Glutamatergic neuron (in vitro differentiated cells): ENCODE measurements at places on chromosomes 7 and 10. TPM values are rescaled to one million over a fixed set of nuclear protein-coding genes. Genes with fewer than 3 reads are reported as not detected.

The ADGRA1 gene
- 9.1 TPM for total RNA-seq

- no peaks in the 10 kb centered on the region for H3K36me3 ChIP-seq
- H3K27me3 ChIP-seq = peaks cover 11% of the 10 kb centered on the region
- H3K4me1 ChIP-seq = peaks cover 64% of the 10 kb centered on the region
- peak; percentile 51 for DNase-seq
- no peak overlapping the region for H3K4me3 ChIP-seq
Observed at GRCh38 chr10:124672181-124672638, 72.0 kb downstream of the FAM53B start.

- no peaks in the 10 kb centered on the region for H3K4me1 ChIP-seq
- H3K27ac ChIP-seq = no peak overlapping the region
- no peak overlapping the region for H3K4me3 ChIP-seq
- DNase-seq = no peak
- H3K27me3 ChIP-seq = peaks cover 5% of the 10 kb centered on the region
- peaks cover 22% of the 10 kb centered on the region for H3K36me3 ChIP-seq
Observed at GRCh38 chr7:154776350-154776749, 226.6 kb downstream of the PAXIP1 start.

DNA sequence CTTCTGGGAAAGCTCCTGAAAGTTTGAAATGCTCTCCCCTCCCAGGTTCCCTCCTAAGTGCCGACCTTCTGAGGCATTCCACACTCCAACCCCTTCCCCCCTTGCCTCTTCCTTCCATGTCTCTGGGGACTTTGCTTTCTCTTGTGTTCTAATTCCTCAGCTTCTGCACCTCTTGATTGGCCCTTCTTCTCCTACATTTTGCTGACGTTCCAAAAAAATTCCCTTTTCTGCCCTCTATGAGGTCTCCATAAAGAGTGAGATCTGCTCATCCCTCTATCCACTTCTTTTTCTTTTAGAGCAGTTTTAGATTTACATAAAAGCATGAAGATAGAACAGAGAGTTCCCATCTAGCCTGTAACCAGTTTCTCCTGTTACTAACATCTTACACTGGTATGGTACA, 22.3 kb downstream of the FOXI2 start:
- no peaks in the 10 kb centered on the region for H3K27me3 ChIP-seq
- no peak overlapping the region for H3K27ac ChIP-seq
- no peak for DNase-seq
- peaks cover 3% of the 10 kb centered on the region for H3K4me1 ChIP-seq
- peaks cover 5% of the 10 kb centered on the region for H3K36me3 ChIP-seq

DNA sequence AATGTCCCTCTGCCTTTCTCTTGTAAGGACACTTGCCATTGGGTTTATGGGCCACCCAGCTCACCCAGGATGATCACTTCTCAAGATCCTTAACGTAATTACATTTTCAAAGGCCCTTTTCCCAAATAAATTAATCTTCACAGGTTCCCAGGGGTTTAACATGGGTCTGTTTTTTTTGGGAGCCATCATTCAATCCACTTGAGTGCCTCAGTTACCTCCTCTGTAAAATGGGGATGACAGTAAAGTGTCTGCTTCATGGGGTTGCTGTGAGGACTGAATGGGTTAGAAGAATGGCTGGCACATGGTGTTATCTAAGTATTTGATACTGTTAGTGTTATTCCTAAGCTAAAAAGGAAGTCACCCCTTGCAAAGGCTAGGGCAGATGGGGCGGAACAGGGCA, 7.4 kb downstream of the C10orf105 start:
- H3K4me1 ChIP-seq = peaks cover 6% of the 10 kb centered on the region
- DNase-seq = no peak
- peaks cover 10% of the 10 kb centered on the region for H3K27me3 ChIP-seq
- no peaks in the 10 kb centered on the region for H3K36me3 ChIP-seq

DNA sequence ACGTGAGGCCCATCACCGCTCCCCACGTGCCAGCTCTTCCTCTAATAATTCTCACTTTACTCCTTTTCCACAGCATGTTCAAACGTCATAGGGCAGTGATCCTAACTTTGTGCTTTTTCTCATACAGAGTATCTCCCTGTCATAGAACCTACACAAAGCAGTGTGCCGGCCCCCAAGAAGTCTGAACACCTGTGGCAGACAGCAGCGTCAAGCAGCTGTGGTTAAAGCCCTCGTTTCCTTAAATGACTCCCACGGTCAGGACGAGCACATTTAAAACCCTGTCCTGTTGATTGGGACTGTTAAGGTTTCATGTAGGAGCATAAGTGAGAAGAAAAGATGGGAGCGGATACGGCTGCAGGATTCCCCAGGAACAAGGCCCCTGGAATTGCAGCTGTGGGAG, 267.2 kb downstream of the DIP2C start:
- H3K27me3 ChIP-seq = no peaks in the 10 kb centered on the region
- H3K4me3 ChIP-seq = no peak overlapping the region
- peaks cover 19% of the 10 kb centered on the region for H3K4me1 ChIP-seq
- H3K36me3 ChIP-seq = no peaks in the 10 kb centered on the region
- H3K27ac ChIP-seq = no peak overlapping the region
